ENCODE measurements at places on chromosomes 12 and 14.

- DNase-seq, result no peak
Observed at GRCh38 chr12:80815351-80815750, 98.6 kb downstream of the MYF5 start.

GRCh38 chr12:64672925-64673409 lies 62.7 kb downstream of the RASSF3 start:
- no peak for DNase-seq

DNA sequence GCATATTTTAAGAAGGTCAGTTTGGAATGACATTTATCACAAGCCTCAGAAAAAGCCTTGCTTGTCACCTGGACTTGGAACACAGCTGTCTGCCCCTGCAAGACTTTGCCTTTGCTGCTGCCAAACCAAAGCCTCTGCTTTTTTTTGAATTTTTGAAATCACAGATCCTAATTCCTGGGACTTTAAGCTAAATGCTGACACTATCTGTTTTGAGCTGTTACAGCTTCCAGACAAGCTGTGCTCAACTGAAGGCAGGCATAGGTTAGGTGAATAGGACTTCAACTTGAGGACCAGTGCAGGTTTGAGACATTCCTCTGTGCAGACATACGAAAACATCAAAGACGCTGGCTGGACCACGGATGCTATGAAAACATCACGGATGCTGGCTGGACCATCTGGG lies 11.3 kb upstream of the CDKN3 start:
- DNase-seq, result no peak

DNA sequence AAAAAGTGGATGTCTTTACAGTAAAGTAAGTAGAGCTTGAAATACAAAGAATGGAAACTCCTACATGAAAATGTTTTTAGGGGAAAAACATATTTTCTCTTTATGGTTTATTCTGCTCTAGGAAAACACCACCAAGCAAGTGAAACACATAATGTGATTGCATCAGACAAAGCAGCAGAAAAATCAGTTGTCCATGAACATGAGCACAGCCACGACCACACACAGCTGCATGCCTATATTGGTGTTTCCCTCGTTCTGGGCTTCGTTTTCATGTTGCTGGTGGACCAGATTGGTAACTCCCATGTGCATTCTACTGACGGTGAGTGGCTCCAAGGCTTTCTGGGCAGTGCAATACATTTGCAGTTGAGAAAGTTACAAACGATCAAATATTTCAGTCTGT lies 42.6 kb upstream of the PLEKHD1 start:
- DNase-seq, result no peak

DNA sequence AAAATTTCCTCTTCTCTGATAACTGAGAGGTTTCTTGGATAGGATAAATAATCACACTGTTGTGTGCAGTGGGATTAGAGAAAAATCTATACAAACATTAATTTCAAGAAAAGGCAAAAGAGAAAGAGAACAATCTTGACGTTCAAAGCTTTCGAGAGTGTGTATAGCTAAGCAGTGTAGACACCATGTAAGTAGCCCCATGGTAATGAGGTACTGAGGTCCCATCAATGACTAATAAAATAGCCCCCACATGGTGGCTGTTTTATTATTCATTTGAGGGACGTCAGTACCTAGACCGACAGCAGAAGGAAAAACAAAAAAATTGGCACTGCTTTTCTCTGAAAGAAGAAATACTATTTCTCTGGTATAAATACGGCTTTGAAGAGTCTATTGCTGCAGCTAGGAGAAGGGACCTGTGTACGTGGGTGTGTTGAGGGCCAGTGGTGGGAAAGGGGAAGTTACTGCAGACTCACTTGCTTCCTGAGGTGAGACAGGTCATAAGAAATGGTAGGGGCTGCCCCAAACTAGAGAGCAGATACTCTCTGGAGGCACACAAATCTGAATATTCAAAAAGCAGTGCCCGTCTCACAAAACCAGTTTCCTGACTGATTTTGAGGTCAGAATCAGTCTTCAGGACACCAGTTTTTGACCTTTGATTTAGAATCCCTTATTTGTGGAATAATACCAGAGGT lies 339.8 kb downstream of the EMP1 start:
- peak; percentile 19 for DNase-seq
